ENCODE measurements at places on chromosomes 3 and 15.

DNA sequence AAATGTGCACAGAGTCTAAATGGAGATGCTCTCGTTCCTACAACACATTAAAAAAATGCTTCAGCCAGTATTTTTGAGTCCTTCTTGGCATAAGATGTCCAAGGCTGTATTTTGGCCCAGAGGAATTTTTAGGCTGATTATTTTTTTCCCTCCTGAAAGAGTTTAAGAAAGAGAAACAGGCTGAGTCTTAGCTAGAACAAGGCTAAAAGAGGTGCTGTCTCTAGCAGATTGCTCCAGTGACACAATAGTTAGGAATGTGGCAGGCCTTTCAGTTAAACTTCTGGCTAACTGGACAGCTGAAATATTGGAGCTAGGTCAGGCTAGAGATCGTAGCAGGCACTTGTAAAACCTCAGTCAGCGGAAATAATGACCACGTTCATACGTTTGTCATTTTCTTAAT lies 271.4 kb upstream of the RARB start:
- no peak for DNase-seq

DNA sequence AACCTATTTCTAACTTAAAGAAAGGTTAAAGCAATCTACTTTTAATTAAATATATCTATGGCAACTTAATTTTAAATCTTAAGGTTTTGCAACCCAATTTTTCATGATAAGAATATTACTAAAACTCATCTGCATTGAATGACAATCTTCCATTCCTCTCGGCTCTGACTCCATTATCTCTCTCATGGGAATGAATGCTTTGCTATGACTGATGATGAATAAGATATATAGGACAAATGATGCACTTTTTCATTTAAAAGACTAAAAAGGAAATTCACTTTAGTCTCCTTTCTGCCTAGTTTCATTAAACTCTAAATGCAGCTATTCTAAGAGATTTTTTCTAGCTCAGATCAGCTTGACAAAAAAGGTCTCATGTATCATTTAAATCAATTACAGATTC lies 68.7 kb downstream of the GBE1 start:
- no peak for DNase-seq

GRCh38 chr3:111700054-111700453 lies 104.9 kb upstream of the ZBED2 start:
- no peak for DNase-seq

GRCh38 chr3:13150624-13151023 lies 77.4 kb upstream of the IQSEC1 start:
- DNase-seq, result no peak

DNA sequence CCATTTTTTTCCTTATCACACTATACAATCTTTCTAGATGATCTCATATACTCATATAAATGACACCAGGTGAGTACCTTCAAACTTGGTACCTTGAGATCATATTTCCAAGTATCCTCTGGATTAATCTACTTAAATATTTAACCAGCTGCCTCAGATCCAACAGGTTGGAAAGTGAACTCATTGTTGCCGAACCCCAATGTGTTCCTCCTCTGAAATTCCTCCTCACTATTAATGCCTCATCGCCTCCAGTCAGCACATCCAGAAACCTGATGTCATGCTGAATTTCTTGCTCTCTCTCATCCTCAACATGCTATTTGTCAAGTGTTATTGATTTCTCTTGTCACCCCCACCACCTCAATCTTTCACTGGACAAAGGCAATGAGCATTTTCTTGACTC lies 221.8 kb downstream of the FMN1 start:
- DNase-seq, result no peak

DNA sequence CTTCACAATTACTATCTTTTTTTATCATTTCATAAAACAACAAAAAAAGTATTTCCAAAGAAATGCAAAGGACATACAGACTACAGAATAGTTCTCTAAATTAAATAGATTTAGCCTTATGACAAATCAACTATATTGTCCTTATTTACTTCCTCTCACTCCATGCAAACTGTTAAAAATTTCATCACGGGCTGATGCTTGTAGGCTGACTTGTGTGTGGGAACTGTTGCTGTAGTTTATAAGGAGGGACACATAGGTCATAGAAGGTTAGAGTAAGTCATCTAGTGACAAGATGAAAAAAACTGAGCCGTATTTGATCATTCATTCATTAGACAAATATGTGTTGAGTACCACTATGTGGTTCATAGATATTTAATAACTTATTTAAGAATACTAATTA lies 232.5 kb upstream of the TBL1XR1 start:
- no peak for DNase-seq

- DNase-seq, result peak; percentile 50
Observed at GRCh38 chr3:101611023-101611422, 37.0 kb downstream of the PCNP start.

GRCh38 chr3:59542276-59542675 lies 492.5 kb upstream of the CFAP20DC start:
- no peak for DNase-seq

DNA sequence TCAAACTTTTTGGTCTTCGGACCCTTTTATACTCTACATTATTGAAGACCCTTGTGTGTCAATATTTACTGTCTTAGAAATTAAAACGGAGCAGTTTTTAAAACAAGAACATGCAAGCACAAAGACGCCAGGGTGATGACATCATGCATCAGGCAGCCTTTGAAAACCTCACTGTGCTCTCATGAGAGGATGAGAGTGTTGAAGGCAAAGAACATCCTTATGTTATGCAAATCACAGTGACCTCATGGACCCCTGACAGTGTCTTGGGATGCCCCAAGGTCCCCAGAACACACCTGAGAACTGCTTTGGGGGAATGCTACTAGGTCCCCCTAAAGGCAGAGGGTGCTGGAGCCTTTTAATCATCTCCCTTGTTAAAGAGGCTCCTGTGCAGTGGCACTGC lies 51.6 kb downstream of the CHDH start:
- DNase-seq, result no peak

DNA sequence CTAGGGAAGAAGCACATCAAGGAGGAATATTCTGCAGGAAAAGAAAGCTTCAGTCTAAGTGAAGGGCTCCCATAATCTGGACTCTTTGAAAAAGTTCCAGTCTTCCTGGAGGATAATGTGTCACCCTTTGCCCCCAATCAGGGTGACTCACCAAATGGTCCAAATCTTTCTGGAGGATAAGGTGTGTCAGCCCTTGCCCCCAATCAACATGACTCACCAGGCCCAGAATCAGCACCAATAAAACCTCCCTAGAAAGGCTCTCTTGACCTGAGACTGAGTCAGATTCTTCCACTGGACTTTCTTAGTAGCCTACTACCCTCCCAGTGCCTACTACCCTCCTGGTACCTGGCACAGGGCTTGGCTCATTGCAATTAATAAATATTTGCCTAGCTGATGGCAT lies 9.5 kb upstream of the ARL14 start:
- DNase-seq, result no peak

- peak; percentile 13 for DNase-seq
Observed at GRCh38 chr3:30012941-30013543, 593.4 kb upstream of the TGFBR2 start.

- no peak for DNase-seq
Observed at GRCh38 chr15:77144492-77145070, 73.7 kb upstream of the TSPAN3 start.

GRCh38 chr3:56923526-56924224 lies 121.9 kb upstream of the ARHGEF3 start:
- no peak for DNase-seq

DNA sequence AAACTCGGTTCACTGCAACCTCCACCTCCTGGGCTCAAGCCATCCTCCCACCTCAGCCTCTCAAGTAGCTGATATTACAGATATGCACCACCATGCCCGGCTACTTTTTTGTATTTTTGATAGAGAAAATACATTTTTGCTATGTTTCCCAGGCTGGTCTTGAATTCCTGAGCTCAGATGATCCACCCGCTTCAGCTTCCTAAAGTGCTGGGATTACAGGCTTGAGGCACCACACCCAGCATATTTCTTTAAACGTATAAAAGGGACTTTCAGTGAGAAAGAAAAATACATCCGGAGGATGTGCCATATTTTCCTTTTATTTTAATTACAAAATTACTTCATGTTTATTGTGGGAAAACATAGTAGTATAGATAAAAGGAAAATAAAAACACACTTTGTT lies 55.2 kb downstream of the RPL39L start:
- no peak for DNase-seq

- peak; percentile 89 for DNase-seq
Observed at GRCh38 chr15:75069301-75069925, 46.0 kb downstream of the PPCDC start.

DNA sequence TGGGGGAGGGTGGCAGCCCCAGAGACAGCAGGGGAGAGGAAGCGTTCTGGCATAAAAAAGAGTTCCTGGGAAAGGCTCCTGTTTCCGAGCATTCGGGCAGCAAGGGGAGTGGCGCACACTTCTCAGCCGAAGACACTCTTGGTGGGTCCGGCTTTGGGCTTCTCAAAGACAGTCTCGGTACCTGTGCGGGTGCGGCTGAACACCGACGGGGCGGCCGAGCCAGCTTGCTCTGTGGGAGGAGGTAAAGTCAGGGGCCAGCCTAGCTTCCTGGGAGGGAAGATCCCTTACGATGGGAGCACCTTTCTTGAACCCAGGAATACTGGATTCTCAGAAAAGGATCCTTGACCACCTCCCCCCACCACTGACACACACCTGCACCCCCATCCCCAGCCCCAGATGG lies 1.6 kb downstream of the MUSTN1 start:
- DNase-seq, result no peak

DNA sequence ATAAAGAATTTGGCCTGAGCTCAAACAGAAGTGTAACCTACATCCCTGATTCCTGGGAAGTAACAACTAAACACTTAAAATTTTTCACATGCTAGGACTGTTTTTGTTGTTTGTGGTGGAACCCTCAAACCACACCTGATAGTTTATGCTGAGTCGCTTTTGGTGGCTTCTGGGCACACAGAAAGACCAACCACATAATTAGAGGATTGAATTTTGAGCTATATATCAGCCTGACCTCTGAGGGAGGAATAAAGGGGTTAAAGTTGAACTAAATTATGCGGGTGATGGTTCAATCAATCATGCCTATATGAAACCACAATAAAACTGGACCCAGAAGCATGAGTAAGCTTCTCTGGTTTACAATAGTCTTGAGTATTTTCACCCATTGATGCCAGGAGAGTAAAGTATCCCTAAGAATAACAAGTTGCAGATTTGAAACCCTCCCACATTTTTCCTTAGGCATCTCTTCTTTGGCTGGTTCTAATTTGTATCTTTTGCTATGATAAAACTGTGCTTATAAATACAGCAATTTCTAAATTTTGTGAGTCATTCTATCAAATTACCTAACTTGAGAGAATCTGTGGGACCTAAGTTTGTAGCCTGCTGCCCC lies 1304.5 kb upstream of the GBE1 start:
- DNase-seq, result no peak

All from GM12864 (cell line).